ENCODE measurements at places on chromosomes 12 and 14. TPM values are rescaled to one million over a fixed set of nuclear protein-coding genes. Genes with fewer than 3 reads are reported as not detected.

Gene FAM90A1
- total RNA-seq, result not detected

Gene PDE3A
- not detected for total RNA-seq

Gene BMP4
- 0.91 TPM for total RNA-seq

Gene KRT77
- total RNA-seq, result not detected

Gene CLEC2A
- total RNA-seq, result not detected
